Neuronal stem cell (in vitro differentiated cells): ENCODE measurements at places on chromosomes 7 and 10.
A peak's percentile ranks its signal among the peaks of the same experiment; 100 is the strongest.

GRCh38 chr7:94492601-94493000 is 17.0 kb upstream of the CASD1 start:
- DNase-seq = no peak

- DNase-seq = peak; percentile 54
Observed at GRCh38 chr7:143906895-143907294, 4.9 kb upstream of the TCAF1 start.

DNA sequence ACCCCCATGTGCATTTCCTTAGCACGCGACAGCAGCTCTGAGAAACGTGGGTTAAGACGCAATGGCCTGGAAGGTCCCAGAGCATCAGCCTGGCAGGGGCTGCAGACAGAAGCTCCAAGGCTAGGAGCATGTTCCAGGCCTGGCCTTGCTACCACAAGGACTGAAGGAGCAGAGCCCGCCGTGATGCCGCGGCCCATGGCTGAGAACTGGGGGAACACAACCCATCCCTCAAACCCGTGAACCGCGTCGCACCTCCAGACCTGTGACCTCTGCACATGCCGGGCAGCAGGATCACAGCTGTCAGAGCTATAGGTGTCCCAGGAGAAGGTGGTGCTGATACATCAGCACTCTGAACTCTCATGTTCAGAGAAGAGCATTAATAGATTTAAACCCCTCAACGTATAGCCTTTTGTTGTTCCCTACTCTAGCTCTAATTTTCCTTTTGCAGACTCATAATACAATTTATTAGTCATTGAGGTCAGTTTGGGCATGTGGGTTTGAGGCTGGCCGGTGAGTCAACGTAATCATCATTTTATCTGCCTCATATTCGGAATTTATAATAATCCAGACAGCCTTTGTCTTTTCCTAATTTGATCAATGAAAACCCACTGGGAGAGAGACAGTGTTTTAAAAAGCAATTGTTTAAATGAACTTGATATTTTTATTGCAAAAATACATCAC is 222.5 kb upstream of the TCERG1L start:
- no peak for DNase-seq

- no peak for DNase-seq
Observed at GRCh38 chr10:116809483-116810119, 39.7 kb upstream of the ENO4 start.

- no peak for DNase-seq
Observed at GRCh38 chr10:124719213-124719851, 24.8 kb downstream of the FAM53B start.

GRCh38 chr7:141158561-141158960 is 84.7 kb downstream of the TMEM178B start:
- DNase-seq = no peak

GRCh38 chr10:62582804-62583208 is 208.6 kb downstream of the ZNF365 start:
- no peak for DNase-seq

- DNase-seq = no peak
Observed at GRCh38 chr10:4456776-4457175, 369.2 kb upstream of the AKR1E2 start.

GRCh38 chr7:131157530-131158243 is 170.0 kb upstream of the MKLN1 start:
- DNase-seq = no peak

DNA sequence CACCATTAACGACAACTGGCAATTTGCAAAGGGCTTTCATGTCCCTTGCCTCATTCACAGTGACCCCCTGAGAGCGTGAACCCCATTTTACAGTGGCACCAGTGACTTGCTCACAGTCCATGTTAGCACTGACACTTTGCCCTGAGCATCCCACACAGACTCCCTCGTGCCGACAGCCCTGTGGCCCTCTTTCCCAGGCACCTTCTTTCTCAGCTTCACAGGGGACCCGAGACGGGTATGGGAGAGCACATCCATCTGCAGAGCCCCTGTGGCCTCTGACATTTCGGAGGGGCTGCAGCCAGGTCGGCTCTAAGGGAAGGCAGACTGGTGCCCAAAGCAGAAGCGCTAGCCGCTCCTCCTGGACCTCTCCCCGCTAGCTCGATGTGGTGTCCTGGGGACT is 10.8 kb downstream of the LOXL4 start:
- no peak for DNase-seq

DNA sequence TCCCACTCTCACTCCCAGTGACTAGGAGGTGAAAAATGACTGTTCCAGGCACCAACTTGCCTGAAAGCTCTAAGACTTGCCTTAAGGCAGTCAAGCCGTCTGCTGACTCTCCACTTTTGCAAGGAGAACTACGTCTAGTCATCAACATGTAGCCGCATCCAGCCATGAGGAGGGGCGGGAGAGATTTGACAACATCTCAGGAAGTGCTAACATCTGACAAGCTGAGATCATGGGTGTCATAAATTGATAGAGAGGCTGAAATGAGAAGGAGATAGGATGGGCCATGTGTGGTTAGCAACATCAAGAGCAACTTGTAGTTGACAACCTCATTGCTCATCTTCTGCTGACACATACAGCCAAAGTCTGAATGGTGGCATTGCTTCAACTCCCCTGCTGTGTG is 9.0 kb upstream of the TBXAS1 start:
- DNase-seq = no peak

- DNase-seq = no peak
Observed at GRCh38 chr7:104984585-104985258, 29.3 kb upstream of the KMT2E start.

DNA sequence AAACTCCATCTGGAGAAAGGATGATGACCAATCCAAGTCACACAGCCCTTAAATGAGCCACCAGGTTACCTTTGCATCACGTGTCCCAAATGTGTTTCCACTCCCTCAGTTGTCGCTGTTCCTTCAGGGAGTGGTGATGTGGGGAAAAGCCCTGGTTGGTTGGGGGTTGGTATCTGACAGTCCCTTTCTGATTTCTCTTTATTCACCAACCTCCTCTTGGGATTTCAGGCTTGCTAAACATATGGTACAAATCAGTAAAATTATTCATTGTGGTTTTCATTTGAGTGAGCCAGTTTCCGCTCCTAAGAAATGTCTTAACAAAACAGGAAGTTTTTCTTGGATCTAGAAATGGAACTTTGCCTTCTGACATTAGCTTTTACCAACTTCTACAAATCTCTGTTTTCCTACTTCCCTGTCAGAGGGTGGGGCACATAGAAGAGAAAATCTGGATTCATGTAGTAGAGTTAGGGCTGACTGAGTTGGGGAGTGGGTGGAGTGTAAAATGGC is 40.0 kb upstream of the KMT2E start:
- no peak for DNase-seq

- no peak for DNase-seq
Observed at GRCh38 chr10:66538908-66539307, 386.9 kb upstream of the LRRTM3 start.

DNA sequence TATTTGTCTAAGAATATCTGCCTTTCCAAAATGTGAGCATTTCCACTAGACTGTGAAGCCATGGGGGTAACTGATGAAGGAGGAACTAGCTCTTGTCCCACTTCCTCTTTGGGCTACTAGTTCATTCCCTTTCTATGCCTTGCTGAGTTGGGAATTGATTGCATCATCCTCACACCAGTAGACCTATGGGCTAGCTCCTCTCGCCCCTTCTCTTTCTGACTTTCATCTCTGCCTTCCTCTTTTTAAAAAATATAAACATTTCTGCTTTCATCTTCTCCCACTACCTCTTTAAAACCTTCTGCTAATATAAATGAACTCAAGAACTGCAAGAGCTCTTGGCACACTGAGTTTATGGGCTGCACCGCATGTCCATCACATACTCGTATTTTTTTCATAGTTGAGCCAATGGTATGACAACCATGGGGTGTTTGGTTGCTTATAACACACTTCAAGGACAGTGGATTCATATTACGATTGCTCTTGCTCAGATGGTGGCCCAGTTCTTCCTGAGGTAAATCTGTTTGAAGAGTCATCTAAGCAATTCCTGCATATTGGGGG is 182.0 kb downstream of the REEP3 start:
- no peak for DNase-seq

GRCh38 chr7:11328309-11328708 is 354.6 kb downstream of the PHF14 start:
- no peak for DNase-seq

DNA sequence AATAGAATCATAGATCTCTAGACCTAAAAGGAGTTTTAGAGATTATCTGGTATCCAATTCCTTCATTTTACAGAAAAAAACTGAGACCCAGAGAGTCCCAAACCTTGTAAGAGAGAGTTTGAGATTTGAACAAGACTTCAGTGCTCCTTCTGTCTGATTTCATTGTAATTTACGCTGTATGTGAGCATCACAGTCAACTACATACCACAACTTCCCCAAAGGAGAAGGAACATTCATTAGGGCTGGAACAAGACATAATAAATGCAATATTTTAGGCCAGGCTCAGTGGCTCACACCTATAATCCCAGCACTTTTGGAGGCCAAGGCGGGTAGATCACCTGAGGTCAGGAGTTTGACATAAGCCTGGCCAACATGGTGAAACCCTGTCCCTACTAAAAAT is 17.3 kb upstream of the PRKAR2B start:
- no peak for DNase-seq

- DNase-seq = no peak
Observed at GRCh38 chr10:34392641-34393170, 422.4 kb downstream of the PARD3 start.

DNA sequence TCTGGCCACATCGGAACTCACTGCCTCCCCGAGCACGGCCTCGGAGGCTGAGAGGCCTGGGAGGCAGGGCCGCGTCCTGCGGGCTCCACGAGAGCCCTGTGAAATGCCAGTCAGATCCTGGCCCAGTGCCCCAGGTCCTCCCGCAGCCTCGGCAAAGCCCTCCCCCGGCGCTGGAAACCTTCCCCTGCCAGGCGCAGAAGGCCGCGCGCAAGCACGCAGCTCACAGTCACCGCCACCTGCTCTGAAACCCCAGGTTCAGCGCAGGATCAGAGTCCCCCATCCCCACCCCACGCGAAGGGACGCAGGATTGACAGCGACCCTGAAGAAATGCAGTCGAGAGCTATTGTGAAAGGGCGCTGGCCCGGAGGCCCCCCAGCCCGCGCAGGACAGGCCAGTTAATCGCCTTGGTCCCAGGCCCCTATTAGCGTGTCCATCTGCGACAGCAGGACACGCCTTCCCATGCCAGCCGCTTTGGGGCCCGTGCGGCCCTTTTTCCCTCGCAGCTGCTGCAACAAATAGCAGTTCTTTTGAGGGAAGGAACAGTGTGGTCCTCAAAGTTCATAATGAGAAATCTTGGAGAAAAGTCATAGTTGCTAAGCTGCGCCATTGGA is 13.5 kb upstream of the EGFR start:
- DNase-seq = no peak

GRCh38 chr7:35722054-35722849 is 27.3 kb upstream of the HERPUD2 start:
- DNase-seq = no peak

DNA sequence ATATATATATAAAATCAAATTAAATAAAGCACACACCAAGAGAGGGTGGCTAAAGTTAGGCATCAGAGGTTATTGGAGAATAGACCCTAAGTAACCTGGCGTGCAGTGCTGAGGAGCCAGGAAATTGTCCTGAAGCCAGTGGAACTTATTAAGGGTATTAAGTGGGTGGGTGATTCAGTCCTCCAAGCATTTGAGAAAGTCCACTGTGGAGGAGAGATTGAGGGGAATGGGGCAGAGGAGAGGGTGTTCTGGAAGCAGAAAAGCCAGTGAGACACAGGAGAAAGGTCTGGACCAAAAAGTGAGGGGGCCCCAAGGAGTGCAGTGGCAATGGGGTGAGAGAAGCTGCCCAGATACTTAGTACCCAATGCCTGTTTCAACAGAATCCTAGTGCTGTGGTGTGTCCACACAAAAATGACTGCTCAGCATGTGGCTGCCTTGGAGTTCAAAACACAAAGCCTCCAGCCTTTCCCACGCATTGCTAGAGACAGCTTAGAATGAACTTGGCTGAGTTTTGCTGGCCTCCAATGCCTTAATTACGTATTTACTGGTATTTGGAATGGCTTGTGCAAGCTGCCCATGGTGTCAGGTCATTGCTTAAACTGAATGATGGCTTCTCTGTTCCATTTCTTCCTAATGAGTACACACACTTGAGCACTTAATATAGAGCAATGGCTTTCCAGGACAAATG is 44.9 kb upstream of the CHST15 start:
- no peak for DNase-seq

GRCh38 chr10:30630571-30630970 is 1.0 kb upstream of the LYZL2 start:
- DNase-seq = no peak

DNA sequence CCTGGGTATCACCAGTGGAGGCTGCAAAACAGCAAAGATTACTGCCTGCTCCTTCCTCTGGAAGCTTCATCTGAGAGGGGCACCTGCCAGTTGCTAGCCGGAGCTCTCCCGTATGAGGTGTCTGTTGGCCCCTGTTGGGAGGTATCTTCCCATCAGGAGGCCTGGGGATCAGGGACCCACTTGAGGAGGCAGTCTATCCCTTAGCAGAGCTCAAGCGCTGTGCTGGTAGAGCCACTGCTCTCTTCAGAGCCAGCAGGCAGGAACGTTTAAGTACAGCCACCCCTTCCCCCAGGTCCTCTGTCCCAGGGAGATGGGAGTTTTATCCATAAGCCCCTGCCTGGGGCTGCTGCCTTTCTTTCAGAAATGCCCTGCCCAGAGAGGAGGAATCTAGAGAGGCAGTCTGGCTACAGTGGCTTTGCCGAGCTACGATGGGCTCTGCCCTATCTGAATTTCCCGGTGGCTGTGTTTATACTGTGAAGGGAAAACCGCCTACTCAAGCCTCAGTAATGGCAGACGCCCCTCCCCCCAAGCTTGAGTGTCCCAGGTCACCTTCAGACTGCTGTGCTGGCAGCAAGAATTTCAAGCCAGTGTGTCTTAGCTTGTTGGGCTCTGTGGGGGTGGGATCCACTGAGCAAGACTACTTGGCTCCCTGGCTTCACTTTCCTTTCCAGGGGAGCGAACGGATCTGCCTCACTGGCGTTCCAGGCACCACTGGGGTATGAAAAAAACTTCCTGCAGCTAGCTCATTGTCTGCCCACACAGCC is 19.6 kb downstream of the SEMA3E start:
- DNase-seq = no peak

DNA sequence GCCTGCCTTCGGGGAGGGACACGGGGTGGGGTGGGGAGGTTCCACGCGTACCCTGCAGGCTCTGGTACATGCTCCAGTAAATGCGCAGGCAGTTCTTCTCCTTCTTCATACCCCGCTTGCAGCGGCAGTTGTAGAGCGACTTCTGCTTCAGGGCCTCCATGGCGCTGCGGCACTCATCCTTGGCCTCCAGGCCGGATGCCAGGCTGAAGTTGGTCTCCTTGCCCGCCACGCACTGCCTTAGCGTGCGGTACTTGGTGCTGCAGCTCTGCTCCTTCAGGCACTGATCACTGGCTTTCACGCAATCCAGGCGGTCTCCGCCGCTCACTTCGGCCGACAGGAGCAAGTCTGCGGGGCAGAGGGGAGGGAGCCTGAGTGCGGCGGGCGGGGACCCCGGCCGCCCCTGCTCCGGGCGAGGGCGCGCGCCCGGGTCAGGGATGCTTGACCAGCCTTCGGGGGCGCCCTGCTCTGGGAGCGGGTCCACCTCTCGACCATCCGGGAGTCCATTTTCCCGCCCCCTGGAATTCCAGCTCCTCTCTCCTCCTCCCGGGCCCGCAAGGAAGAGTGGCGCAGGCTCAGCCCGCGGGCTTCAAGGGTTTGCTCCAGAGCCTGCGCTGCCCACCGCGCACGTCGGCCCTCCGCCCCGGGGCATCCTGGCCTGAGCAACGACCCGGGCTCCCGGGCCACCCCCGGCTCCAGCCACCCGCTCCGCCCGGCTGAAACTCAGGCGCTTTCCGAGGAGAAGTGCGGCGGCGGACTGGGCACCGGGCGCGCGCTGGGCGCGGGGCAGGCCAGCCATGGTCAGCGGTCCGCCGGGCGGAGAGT is 2.0 kb downstream of the GFRA1 start:
- DNase-seq = peak; percentile 40
